Kidney epithelial cell (primary cell): ENCODE measurements at places on chromosomes 7 and 10.

DNA sequence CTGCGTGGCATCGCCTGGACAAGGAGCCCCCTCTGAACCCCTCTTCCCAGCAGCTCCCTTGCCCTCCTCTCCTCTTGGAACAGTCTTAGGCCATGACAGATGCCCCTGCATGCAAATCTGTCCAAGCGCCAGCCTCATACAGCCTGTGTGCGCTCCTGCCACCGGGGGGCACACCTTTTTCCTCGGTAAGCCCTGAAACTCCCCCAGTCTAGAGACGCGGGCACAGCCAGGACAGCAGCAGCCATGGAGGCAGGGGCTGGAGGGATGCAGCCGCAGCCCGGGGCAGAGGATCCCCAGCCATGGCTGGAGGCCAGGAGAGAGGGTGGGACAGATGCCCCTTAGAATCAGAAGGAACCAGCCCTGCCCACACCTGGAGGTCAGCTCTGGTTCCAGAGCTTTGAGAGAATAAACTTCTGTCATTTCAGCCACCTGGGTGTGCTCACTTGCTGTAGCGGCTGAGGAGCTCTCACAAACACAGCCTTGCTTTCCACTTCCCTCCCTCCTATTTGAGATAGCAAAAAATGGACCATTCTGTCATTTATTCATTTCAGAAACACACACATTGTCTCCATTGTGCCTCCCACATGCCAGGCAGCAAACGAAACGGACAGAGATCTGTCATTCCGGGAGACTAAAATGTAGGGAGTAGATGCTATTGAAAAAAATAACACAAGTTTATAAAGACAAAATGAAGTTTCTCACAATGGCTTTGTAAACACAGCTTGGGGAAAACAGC, 241.5 kb downstream of the WDR37 start:
- no peak for DNase-seq

- no peak for DNase-seq
Observed at GRCh38 chr7:116062666-116063065, 32.1 kb upstream of the TFEC start.

- no peak for DNase-seq
Observed at GRCh38 chr7:94405506-94405905, 10.8 kb downstream of the COL1A2 start.

DNA sequence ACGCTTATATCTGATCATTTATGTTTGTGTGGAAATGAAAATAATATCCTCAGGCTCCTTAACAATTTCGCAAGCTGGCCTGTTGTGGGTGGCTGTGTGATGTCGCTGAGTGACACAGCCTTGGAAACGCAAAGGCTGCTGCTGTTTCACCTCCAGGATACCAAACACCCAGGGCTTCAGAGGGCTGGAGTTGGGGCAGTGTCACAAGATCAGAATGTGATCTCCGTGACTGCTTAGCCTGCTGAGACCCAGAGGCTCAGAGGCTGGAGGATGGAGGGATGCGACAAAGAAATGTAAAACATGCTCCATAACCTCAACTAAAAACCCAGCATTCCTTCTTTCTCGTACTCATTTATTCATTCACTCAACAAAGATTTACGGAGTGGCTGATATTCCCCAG, 37.2 kb upstream of the BMPER start:
- DNase-seq: no peak

- DNase-seq: no peak
Observed at GRCh38 chr10:13001041-13001886, at the start of gene CCDC3. Gene CCDC3 (minus strand): TSS chr10:13001713. CDS start chr10:13001570, 143 bp downstream.

DNA sequence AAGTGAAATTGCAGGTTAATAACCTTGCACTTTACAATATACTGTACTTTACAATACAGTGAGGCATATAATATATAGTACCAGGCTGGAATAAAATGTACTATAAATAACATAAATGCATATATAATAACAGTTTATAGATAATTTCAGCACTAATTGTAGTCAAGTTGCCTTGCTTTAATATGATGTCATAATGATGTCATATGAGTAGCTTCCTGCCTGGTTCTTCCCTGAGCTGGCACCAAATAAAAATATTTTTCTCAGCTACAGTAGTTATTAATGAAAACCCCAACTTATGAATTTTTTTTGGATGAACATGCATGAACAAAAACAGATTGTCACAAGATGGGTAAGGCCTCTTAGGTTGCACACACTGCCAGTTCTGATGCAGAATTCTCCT, 816.7 kb downstream of the XPNPEP1 start:
- no peak for DNase-seq

DNA sequence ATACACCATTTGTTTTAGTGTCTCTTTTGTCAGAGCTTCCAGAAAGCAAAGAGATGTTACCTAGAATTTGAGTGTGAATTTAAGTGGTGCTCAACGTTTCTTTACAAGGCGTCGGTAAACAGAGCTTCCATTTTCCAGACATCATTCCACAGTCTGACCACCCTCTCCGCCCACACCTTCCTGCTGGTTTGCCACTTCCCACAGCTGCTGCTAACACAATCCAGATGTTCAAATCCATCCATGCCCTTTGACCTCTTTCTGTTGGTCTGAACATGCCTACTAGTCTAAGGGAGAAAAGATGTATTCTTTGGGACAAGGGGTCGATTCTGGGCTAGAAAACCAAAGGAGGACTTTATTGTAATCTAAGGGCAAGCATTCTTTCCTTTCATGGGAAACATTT, 86.1 kb downstream of the FAM107B start:
- no peak for DNase-seq
